ENCODE measurements at places on chromosomes 11 and 22.

DNA sequence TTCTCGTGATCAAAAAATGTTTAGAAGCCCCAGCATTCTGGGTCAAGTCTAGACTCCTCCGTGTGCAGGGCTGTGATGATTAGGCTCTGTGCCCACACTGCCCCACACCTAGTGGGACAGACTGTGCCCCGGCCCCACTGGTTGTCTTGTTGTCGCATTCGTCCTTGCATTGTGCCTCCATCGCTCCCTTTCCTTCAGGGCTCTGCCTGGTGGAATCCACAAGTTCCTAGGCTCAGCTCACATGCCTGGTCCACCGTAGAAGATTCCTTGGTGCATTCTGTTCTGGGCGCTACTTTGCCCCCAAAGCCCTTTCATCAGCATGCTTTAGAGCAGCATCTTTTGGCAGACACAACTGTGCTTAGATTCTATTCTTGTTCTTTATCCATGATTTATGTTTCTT lies 23.5 kb upstream of the THY1 start:
- DNase-seq, result no peak

GRCh38 chr11:84590106-84590505 lies 1037.0 kb downstream of the DLG2 start:
- DNase-seq, result no peak

DNA sequence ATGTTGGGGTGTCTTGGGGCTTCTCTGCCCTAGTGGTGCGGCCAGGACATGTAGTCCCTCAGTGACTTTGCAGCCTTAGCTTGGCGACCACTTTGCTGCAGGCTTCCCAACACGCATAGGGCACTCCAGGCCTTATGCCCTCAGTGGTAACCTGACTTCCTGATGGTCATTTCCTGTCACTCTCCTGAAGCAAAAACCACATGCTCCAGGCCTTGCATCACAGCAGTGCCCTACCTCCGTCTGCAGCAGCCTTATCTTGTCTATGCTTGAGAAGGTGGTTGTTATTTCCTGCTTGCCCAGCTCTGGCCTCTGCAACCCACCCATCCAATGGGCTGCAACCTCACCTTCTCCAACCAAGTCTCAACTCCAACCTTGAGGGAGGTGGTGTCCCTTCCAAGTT lies 33.4 kb upstream of the PISD start:
- no peak for DNase-seq

DNA sequence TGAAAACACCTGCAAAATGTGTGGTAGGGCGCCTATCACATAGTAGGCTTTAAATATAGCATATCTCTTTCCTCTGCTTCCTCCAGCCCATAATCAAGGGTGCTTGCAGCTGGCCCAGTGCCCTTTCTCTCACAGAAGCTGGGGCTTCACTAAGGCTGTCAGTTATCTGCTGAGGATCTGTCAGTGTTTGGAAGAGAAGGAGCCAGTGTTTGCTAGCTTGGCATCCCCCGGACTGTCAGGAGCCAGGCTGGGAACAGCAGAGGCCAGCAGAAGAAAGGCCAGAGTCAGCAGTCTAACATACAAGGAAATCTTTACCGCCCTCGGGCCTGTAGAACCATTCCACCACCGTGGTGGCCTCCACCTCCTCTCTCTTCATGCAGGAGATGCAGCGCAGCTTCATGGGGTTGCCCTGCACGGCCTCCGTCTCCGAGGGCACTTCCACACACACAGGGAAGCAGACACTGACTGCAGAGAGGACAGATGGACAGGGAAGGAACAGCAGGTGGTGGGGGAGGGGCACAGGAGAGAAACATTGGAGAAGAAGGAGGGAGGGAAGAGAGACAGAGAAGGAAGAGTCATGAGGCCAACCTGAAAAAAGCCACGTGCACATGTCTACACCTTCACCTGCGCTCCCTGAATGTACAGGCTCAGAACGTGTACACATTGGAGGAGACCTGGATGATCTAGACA lies 9.0 kb downstream of the SCN3B start:
- no peak for DNase-seq

Data from stimulated activated CD8-positive, alpha-beta memory T cell treated with anti-CD3 and anti-CD28 coated beads, Interleukin-15, amount 100 ng/mL, for 48 hours (primary cell).